Stimulated activated CD4-positive, alpha-beta T cell treated with anti-CD3 and anti-CD28 coated beads, Interleukin-15, amount 100 ng/mL, for 1 hour (primary cell): ENCODE measurements at places on chromosomes 6 and 20.

GRCh38 chr6:24522228-24523176, 27.7 kb downstream of the ALDH5A1 start:
- DNase-seq: no peak

GRCh38 chr20:10217721-10218410, 764 bp upstream of the SNAP25 start:
- DNase-seq: no peak

DNA sequence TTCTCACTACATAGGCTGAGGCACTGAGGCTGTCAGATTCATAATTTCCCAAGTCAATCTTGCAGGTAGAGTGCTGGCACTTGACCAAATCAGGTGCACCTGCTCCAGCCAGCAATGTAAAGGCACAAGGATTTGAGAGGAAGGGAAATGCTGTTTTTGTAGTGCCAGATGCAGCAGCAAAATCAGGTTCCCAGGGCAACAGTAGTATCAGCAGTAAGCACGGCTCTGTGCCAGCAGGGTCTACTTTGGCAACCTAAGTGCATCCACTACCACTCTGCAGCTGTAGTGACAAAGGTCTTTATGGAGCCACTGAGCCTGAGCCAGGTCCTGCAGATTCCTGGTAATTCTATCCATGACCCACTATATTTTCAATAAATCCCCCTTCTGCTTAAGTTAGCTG, 329.5 kb downstream of the TPBG start:
- DNase-seq: no peak

DNA sequence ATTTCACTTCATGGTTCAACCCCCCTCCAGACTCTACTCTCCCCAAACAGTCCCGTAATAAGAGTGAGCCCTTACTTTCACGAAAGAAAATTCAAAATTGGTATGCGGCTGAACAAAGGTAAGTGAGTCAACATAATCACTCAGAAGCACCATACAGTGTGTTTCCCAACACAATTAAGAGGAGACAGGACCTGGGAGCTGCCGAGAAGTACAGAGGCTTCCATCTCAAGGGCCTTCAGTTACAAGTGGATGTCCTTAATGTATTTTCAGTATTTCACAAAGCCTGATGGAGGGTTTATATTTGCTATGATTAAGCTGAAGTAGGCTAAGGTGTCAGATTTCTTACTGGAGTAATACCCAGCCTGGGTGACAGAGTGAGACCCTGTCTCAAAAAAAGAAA, 51.1 kb downstream of the MYO6 start:
- DNase-seq: no peak

- no peak for DNase-seq
These were observed 50.4 kb downstream of the BANF2 start for GRCh38 chr20:17749978-17750721.
